ENCODE measurements at places on chromosomes 5 and 9. TPM values are rescaled to one million over a fixed set of nuclear protein-coding genes. Genes with fewer than 3 reads are reported as not detected.

GRCh38 chr5:67204821-67205220 lies 8.2 kb upstream of the CD180 start:
- DNase-seq = no peak

- no peak for DNase-seq
Measured at GRCh38 chr9:35306283-35306682, 144.5 kb downstream of the UNC13B start.

The TLX3 gene
- total RNA-seq = not detected

The IFNA5 gene
- total RNA-seq = not detected

The JADE2 gene
- 31.6 TPM for total RNA-seq

DNA sequence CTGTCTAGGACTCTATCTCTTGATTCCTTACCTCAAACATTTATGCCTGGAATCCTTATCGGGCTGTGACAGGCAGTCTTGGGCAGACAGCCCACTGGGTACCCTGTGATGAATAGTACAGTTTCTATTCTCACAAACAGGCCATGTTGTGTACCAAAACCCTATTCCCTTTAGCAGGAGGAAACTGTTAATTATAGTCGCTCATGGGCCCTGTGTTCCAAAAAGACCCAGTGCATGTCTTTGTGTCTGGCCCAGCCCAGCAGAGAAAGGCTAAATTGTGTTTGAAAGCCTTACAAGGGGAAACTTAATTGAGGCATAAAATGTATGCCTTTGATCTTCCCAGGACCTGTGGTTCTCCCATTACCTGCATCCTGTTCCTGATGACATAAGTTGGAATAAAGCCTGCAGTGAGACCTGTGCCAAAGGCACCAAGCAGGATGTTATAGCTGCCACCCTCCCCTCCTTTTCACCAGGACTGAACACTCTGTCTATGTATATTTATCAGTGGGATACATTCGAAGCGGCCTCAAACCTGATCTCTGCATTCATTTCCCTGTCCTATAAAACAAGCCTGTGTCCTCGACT lies 43.3 kb downstream of the TLR4 start:
- no peak for DNase-seq

DNA sequence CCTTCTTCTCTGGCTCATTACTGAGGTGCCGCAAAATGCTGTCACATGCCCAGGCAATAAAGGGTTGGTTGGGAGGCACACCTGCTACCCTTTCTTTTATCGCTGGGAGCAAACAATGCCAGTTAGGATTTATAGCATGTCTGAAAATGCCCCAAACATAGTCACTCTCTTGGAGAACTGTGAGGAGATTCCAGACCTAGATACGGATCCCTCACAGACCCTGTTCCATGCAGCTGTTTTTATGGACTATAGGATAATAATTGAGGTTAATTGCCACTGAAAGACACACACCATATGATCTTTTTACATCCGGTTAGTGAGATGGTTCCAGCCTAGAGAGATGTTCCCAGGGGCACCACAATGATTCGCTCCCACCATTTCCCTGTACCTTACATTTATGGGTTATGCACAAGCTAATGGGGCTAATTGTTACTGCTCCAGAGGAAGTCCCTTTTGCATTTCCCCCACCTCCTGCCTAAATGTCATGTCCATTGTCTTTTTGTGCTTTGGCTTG lies 318.1 kb downstream of the PIK3R1 start:
- no peak for DNase-seq

DNA sequence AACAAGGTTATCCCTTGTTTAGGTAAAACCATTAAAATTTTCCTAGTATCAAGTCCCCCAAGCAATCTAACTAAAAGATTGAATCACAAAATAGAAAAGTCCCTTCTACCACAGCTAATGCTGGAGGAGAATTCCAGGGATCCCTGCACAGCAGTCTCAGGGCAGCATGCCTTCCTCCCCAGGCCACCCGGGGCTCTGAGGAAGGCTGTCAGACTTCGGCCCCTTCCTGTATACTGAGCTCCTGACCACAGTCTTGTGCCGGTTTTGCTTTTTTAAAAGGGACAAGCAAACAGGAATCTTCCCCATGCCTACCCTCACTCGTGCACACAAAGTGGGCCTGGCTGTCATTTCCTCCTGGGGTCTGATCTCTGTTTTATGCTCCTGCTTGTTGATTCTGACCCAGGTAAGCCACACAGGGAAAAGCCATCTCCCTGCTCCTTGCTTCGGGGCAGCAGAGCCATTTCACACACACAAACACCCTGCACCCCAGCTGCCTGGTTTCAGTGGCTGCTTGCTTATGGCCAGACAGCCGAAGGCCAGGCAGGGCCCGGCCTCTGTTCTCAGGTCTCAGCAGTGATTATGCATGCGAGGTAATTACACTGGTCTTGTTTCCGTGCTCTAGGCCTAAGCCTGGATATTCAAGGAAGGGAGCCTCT lies 211.9 kb downstream of the NXNL2 start:
- DNase-seq = no peak

DNA sequence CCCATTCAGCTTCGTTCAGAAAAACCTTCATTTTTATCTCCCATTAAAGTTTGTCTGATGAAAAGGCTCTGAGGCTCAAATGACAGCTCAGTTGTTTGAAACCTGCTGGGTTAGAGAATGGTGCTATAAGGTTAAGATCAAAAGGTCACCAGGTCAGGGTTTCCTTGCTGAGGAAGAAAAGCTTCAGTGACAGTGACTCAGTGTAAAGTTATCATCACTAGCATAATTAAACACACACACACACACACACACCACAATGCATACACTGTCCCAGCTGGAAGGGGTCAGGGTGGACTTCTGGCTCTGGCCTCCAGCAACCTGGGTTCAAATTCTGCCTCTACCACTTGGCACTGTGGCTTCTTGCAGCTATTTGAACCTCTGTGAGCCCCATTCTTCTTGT lies 281.1 kb downstream of the DOCK8 start:
- DNase-seq = no peak

DNA sequence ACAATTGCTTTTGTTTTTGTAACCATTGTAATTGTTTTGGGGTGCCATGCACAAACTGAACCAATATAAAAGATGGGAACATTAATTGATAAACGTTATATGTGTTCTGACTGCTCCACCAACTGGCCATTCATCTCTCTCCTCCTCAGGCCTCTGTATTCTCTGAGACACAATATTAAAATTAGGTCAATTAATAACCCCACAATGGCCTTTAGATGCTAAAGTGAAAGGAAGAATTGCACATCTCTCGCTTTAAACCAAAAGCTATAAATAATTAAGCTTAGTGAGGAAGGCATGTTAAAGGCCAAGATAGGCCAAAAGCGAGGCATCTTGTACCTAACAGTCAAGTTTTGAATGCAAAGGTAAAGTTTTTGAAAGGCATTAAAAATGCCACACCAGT lies 448.4 kb upstream of the ITGA1 start:
- DNase-seq = no peak

The AFAP1L1 gene
- total RNA-seq = 49.3 TPM

DNA sequence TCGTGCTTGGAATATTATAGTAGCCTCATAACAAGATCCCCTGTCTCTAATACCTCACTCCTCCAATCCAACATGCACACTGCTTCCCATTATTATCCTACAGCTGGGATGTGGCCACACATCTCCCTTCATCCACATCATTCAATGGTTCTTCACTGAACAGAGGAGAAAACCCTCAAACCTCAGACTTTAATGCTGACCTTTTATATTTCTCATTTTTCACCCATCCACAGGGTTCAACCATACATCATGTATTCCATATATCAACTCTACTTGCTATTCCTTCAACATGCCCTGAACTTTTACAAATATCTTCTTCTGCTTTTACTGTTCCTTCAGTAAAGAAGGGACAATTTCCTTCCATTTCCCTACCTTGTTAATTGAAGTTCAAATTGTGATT lies 396.8 kb downstream of the TLE4 start:
- DNase-seq = no peak

The CDO1 gene
- total RNA-seq = 60.8 TPM

DNA sequence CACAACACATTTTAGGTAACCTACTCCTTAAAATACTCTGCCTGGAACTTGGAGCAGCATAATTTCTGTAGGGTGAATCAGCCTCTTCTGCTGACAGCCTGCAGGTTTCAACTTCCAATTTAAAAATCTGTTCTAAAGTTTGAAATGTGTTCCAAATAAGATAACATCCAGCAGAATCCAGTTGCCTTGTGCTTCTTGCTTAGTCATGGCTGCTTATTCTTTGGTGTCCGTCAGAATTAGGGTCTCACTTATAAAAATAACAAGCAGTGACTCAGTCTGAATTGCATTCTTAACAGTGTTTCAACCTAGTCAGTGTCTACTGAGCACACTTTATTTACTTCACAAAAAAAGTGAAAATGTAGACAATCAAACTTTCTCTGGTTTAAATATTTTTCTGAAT lies 3.7 kb downstream of the CDH6 start:
- no peak for DNase-seq

DNA sequence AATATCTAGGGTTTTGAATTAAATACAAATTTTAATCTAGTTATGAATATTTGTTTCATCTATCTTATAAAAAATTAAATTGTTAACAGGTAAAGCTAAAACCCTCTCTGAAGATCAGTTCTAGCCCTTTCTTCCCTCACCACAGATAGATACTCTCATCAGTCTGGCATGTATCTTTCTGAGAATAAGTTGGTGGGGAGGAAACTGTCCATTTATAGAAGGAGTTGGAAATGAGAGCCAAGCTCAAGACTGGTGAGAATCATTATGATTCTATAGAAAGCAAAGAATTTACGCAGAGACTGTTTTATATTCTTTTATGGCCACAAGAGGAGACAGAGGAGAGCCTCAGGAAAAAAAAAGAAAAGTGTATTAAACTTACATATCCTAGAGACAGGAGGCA lies 59.0 kb downstream of the STARD4 start:
- DNase-seq = no peak

The SPINK4 gene
- total RNA-seq = not detected

The SLC25A2 gene
- 0.61 TPM for total RNA-seq

DNA sequence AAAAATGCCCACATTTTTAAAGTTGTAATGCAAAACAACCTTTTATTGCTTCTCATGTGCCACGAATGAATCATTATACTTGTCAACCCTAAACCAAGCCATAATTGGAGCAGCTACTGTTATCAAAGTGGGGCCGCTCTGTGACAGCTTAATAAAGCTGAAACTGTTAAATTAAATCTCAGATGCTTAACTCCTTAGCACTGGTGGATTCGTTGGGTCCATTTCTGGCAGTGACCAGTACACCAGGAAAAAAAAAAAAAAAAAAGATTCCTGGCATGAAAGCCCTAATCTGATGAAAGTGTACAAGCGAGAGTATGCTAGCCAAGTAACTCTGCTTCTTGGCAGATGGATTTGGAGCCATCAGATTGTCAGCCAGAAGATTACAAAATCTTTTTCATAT lies 164.8 kb downstream of the ZSWIM6 start:
- no peak for DNase-seq

GRCh38 chr5:59586841-59587240 lies 306.7 kb downstream of the PDE4D start:
- no peak for DNase-seq

The PRUNE2 gene
- 13.9 TPM for total RNA-seq

The PCDHGC5 gene
- 1.1 TPM for total RNA-seq

DNA sequence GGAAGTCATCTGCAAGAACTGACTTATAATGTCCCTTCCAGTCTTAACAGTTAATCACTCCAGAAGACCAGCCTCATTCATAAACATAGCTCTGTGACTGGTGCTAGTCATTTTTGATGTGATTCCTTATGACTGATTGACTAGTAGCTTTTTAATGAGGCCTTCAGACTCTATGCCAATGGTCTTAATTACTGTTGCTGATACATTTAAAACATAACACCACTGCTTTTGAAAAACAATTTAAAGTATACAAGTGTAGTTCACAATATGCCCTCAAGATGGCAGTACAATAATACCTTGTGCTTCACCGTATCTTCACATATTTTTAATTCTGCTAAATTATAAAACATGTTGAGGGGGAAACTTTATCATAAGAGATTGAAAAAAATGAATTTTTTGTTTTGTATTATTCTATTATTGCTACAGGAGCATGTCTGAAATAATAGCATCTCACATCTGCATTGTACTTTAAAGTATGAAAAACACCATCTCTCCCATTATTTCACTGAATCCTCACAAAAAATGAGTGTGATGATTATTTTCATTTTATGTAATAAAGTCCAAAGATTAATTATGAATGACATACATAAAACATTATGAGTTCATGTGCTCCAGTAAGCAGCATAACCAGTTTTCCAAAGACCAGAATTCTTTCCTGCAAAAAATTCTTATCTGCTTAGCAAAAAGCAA lies 55.2 kb upstream of the SHISAL2B start:
- no peak for DNase-seq

- no peak for DNase-seq
Measured at GRCh38 chr5:135303582-135304173, 95.4 kb downstream of the MACROH2A1 start.

DNA sequence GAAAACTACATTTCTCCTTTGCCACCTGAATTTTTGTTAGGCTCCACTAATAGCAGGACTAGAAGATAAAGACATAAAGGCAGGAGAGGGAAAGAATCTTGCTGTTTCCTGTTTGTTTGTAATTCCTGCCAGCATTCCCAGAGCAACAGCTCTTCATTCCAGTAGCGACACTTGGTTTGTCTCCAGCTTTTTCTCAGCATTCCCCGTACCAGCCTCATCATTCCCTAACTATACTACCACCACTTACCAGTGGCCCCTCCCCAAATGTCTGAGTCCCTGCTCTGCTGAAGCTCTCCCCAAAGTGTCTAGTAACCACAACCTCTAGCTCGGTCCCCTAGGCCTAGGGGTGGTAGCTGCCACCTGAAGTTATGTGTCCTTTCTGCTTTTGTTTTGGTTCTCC lies 18.6 kb downstream of the CETN3 start:
- DNase-seq = no peak

GRCh38 chr9:133105461-133105770 lies 15.6 kb downstream of the RALGDS start:
- no peak for DNase-seq

GRCh38 chr5:96771395-96771794 lies 36.4 kb downstream of the ERAP1 start:
- no peak for DNase-seq

DNA sequence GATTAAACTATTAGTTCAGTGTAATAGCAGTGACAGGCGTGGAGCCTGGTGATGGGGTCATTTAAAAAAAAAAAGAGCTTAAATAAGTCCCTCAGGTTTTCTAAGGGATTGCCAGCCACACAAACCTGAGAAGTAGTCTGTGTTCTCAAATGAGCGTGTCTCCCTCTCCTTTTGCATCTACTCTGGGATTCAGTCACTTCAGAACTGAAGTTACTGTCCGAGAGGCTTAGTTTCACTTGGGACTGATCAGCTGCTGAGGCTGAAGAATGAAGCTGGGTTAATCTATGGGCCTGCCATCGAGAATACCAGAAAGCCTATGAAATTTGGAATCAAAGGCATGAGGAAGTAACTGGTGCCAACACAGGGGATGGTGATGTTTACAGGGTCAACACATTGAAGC lies 310.1 kb downstream of the ADAMTS6 start:
- DNase-seq = no peak

The ARID3C gene
- total RNA-seq = not detected

The GRIA1 gene
- total RNA-seq = 3.2 TPM

The PCDHGA7 gene
- 1.9 TPM for total RNA-seq

The ABLIM3 gene
- 190 TPM for total RNA-seq

DNA sequence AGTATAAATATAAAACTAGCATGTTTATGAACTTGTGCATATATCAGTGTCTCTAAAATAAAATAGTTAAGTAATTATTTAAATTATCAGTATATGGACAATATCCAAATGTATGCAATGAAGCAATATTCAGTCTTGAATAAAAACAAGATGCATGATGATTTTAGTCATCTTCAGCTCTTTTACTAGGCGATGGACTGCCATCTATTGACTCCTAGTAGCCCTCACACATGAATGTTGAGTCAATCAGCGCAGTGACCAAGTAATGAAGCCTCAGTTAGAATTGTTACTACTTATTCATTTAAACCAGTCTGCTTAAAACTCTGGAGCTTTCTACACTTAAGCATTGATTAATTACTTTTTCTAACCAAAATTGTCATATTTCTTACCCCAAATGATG lies 92.9 kb upstream of the GRHPR start:
- DNase-seq = no peak

The IGFBPL1 gene
- total RNA-seq = not detected
